ENCODE measurements at places on chromosomes 3 and 15. TPM values are rescaled to one million over a fixed set of nuclear protein-coding genes. Genes with fewer than 3 reads are reported as not detected.

The SENP7 gene
- 17.4 TPM for total RNA-seq

The FBLN2 gene
- total RNA-seq = 1.8 TPM

The SH2D7 gene
- not detected for total RNA-seq

The PYDC2 gene
- not detected for total RNA-seq

The STARD5 gene
- total RNA-seq = 0.41 TPM

DNA sequence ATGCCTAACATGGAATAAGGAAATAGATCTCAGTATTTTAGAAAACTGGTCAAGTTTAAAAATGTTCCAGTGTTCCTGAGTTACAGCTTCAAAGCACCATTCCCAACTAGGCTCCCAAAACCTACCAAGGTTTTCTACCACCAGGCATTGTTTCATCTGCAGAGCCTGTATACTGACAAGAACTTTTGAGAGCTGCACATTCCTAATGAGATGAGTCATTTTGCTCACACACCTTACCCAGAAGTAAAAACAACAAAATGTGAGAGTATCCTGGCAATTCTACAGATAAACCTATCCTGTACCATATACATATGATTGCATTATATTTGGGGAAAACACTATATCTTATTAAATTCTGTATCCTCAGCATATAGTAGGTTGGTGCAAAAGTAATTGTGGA, 90.7 kb downstream of the ATP8B4 start:
- H3K4me1 ChIP-seq = no peaks in the 10 kb centered on the region
- no peak overlapping the region for H3K27ac ChIP-seq
- H3K27me3 ChIP-seq = no peaks in the 10 kb centered on the region
- no peak for DNase-seq
- no peaks in the 10 kb centered on the region for H3K36me3 ChIP-seq

DNA sequence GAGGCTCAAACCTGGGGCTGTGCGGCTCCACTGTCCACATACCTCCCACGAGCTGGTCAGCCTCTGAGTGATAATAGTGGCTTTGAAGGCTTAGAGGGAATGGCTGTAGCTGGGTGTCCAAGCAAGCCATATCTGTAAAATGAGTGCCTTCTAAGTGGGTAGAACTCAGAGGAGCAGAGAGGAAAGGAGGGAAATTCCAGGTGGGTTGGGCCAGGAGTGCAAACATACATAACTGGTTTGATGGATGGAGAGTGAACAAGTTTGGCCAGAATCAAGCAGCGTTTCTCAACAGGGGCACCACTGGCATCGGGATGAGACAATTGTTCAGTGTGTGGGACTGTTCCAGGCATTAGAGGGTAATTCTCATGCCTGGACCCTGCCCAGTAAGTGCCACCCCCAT, 91.1 kb downstream of the ASB7 start:
- peak; percentile 81 for DNase-seq
- peaks cover 61% of the 10 kb centered on the region for H3K4me1 ChIP-seq
- H3K27ac ChIP-seq = peak overlapping the region; percentile 68
- H3K27me3 ChIP-seq = no peaks in the 10 kb centered on the region

DNA sequence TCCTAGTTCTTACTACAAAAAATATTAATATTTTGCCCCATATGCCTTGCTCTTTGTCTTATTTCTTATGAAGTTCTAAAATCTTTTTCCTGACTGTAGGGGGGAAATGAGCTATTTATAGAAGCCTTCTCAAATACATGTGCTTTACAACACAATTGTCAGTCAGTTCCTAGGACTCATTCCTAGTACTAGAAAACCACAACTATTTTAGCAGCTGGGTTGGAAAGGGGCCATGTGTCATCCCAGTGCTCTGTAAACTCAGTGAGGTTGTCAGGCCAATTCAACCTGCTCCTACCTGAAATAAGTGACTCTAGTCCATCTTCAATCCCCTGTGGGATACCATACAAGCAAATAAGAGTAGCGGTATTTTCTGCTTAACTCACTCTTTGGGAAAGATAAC, 153.8 kb downstream of the ULK4 start:
- H3K27ac ChIP-seq = no peak overlapping the region
- H3K27me3 ChIP-seq = no peaks in the 10 kb centered on the region
- no peaks in the 10 kb centered on the region for H3K4me1 ChIP-seq
- H3K36me3 ChIP-seq = no peaks in the 10 kb centered on the region
- H3K4me3 ChIP-seq = no peak overlapping the region
- no peak for DNase-seq

DNA sequence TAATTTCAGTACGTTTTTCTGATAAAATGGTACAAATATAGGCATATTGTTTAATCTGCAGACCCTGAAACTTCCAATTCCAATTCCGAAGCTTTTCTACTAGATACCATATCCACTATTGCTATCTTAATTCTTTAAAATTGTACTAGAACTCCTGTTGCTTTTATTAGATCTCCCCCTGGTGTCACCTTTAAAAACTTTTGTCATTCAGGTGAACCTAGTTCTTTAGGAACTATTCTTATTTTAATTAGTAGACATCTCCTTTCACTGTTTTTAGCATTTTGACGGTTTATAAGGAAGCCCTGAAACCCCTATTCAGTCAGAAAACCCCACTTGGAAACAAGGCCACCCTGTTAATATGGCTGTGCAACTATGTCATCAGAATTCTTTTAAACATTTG, 22.3 kb downstream of the C2CD4B start:
- H3K4me3 ChIP-seq = no peak overlapping the region
- no peak overlapping the region for H3K27ac ChIP-seq
- H3K36me3 ChIP-seq = no peaks in the 10 kb centered on the region
- H3K4me1 ChIP-seq = no peaks in the 10 kb centered on the region
- DNase-seq = no peak

DNA sequence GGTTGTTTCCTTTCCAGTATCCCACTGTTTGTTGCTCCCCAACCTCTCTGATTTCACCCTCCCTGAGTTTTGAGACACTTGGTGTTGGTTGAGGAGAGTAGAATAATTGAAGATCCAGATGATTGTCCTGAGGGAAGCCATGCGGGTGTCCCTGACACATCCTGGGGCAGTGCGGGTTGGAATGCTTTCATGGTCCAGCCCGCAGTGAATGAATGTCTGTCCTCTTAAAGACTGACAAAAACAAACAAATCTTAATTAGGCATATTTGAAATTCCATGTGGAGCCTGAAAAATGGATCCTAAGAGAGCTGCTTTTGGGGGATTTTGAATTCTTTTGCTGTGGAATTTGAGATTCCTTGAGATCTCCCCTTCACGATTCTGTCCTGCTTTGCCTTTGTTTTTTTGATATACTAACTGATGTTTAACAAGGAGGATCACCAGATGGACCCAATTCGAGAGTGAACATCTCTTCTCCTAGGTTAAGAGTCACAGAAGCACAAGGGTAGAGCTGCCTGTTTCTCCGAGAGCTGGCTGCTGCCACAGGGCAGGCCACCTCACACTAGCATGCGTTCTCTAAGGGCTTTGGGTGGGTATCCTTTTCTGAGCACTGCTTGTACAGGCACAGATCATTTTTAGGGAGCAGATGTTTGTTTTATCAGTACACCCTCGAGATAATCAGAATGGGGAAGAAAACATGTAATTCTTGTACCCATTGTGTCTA, 47.4 kb downstream of the GPR171 start:
- H3K27me3 ChIP-seq = no peaks in the 10 kb centered on the region
- no peaks in the 10 kb centered on the region for H3K4me1 ChIP-seq
- H3K36me3 ChIP-seq = no peaks in the 10 kb centered on the region

DNA sequence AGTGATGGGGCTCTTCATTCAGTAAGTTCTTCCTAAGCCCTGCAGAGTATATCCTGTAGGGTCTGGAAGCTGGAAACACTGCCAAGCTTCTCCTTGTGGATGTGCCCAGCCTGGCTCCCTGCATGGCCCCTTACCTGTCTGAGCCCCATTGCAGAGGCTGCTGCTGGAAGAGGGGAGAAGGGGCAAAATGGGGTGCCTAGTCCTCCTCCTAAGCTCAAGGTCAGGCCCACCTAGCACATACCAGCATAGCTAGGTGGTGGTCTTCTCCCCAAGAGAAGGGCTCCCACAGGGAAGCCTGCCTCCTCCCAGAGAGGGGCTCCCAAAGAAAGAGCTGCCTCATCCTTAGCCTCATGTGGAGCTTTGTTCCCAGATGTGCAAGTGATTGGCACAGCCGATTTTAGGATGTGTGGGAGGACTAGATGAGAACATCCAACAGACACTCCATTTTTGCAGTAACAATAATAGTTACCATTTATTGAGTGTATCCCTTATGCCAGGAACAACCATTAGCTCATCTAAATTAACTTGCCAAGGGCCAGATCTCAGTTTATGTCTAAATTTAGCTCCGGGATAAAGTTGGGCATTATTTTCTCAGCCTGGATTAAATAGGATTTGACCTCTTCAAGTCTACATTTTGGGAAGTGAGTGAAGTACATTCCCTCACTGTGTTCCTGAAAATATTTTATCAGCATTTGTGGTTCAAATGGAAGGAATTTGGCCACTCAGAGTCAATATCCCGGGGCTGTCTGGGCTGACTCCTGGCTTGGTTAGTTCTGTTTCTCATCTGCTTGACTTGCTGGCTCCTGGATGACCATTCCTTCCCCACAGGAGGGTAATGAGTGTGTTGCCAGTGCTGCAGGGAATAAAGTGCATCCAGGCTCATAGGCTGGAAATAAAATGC, 291.1 kb upstream of the ROPN1 start:
- H3K4me3 ChIP-seq = no peak overlapping the region
- no peak for DNase-seq
- H3K4me1 ChIP-seq = no peaks in the 10 kb centered on the region
- no peak overlapping the region for H3K27ac ChIP-seq
- H3K36me3 ChIP-seq = no peaks in the 10 kb centered on the region
- H3K27me3 ChIP-seq = peaks cover 29% of the 10 kb centered on the region

DNA sequence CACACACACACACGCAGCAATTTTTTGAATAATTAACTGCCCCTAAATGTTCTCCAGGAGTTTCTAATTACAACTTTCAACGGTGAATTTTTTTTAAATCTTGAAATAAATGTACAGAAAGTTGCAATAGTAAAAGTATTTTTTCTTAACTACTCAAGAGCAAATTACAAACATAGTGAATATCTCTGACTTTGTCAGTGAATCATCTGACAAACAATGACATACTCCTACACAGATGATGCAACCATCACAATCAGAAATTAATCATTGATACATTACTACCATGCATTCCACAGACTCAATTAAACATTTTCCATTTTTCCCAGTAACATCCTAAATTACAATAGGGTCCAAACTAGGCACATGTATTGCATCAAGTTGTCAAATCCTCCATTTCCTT, 597.3 kb downstream of the NAALADL2 start:
- H3K36me3 ChIP-seq = no peaks in the 10 kb centered on the region
- H3K4me1 ChIP-seq = no peaks in the 10 kb centered on the region
- no peak overlapping the region for H3K4me3 ChIP-seq
- no peaks in the 10 kb centered on the region for H3K27me3 ChIP-seq
- DNase-seq = no peak
- H3K27ac ChIP-seq = no peak overlapping the region

GRCh38 chr3:128278761-128279600, 125.7 kb downstream of the EEFSEC start:
- H3K4me1 ChIP-seq = peaks cover 45% of the 10 kb centered on the region
- H3K27me3 ChIP-seq = no peaks in the 10 kb centered on the region
- H3K4me3 ChIP-seq = no peak overlapping the region
- H3K27ac ChIP-seq = no peak overlapping the region

GRCh38 chr3:178665747-178666146, 129.5 kb downstream of the KCNMB2 start:
- no peaks in the 10 kb centered on the region for H3K36me3 ChIP-seq
- no peaks in the 10 kb centered on the region for H3K4me1 ChIP-seq
- DNase-seq = no peak
- no peak overlapping the region for H3K27ac ChIP-seq
- H3K27me3 ChIP-seq = no peaks in the 10 kb centered on the region
- H3K4me3 ChIP-seq = no peak overlapping the region

GRCh38 chr3:32553459-32553858, 17.2 kb downstream of the DYNC1LI1 start:
- no peaks in the 10 kb centered on the region for H3K27me3 ChIP-seq
- no peak for DNase-seq
- no peaks in the 10 kb centered on the region for H3K4me1 ChIP-seq
- no peak overlapping the region for H3K4me3 ChIP-seq

- no peaks in the 10 kb centered on the region for H3K36me3 ChIP-seq
- peak overlapping the region; percentile 98 for H3K27ac ChIP-seq
- DNase-seq = peak; percentile 90
- H3K27me3 ChIP-seq = no peaks in the 10 kb centered on the region
- peak overlapping the region; percentile 34 for H3K4me3 ChIP-seq
These were observed 66.1 kb upstream of the NR2F2 start for GRCh38 chr15:96264351-96264798.

GRCh38 chr15:68335251-68335650, 57.7 kb downstream of the FEM1B start:
- no peak overlapping the region for H3K4me3 ChIP-seq
- H3K27ac ChIP-seq = no peak overlapping the region
- H3K4me1 ChIP-seq = no peaks in the 10 kb centered on the region
- DNase-seq = no peak

DNA sequence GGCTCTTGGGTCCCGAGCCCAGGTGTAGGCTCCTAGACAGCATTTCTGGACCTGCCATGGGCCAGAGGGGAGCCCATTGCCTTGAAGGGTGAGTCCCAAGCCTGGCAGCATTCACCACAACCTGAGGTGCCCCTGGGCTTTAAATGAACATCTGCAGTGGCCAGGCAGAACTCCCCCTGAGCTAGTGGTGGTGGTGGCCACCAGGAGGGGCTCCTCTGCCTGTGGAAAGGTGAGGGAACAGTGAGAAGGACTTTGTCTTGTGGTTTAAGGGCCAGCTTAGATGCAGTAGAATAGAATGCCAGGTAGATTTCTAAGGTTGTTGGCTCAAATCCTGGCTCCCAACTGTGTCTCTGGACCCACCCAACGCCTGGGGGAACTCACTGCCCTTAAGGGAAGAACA, 55.6 kb downstream of the CASR start:
- H3K4me1 ChIP-seq = no peaks in the 10 kb centered on the region
- DNase-seq = no peak
- no peak overlapping the region for H3K27ac ChIP-seq
- peaks cover 29% of the 10 kb centered on the region for H3K27me3 ChIP-seq
- no peaks in the 10 kb centered on the region for H3K36me3 ChIP-seq

DNA sequence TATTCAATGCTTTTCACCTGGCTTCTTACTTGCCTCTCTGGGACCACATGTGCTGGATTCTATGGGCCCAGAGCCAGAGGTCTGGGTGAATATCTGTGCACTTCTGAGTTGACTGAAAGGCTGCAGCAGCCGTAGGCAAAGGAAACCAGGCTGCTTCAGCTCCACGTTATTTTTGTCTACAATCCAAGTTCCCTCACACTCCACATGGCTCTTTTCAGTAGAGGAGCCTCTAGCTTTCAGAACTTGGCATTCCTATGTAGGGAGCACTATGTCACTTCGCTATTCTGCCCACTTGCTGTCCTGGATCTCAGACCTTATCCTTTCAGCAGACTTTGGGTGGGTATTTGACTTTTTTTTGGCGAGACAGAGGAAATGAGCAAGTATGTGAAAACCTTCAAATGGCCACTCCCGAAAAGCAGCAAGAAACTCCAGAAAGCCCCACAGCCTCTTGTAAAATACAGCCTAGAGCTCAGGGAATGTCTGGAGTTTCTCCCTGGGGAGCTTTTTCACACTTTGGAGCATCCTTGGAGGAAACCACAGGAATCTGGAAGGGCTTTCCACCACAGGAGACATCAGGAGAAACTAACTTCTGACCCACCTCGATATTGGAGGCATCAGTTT, 80.9 kb downstream of the DUT start:
- no peak overlapping the region for H3K27ac ChIP-seq
- no peak for DNase-seq
- H3K36me3 ChIP-seq = no peaks in the 10 kb centered on the region
- no peaks in the 10 kb centered on the region for H3K27me3 ChIP-seq
